Stimulated activated CD4-positive, alpha-beta T cell treated with anti-CD3 and anti-CD28 coated beads, Interleukin-15, amount 100 ng/mL, for 48 hours (primary cell): ENCODE measurements at places on chromosomes 6 and 20.

DNA sequence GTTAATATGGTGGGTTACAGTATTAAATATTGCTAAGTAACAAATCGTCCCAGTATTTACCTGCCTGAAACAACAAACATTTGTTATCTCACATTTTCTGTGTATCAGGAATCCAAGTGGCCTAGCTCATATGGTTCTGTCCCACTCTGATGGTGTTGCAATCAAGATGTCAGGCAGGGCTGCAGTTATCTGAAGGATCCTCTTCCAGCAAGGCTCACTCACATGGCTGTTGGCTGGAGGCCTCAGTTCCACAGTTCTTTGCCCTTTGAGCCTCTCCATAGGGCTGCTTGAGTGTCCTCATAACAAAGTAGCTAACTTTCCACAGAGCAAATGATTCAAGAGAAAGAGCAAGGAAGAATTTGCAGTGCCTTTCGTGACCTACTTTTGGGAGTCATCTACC lies 17.7 kb downstream of the RAB22A start:
- no peak for DNase-seq

DNA sequence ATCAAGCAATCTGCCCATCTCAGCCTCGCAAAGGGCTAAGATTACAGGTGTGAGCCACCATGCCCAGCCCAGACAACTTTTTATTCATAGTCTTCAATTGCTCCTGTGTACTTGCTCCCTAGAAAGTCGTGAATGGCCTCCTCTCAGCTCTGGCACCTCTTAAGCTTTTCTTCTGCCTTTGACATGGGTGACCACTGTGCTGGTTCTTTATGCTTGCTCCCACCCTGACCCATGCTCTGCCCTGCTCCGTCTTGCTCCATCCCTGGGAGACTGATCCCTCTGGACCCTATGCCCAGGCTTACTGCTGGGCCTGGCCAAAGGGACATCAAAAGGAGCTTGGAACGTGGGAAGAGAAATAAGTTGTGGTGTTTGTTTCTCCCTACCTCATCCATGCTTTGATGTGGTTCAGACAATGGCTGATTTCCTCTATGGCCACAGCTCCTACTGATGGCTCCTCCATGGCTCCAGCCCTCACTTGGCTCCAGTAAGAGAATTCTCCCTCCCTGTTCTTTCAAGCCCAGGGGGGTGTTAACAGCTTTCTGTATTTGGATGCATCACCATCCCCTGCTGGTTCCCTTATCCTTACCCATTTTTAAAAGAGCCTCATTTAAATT lies 7.7 kb upstream of the TREM2 start:
- DNase-seq: no peak

DNA sequence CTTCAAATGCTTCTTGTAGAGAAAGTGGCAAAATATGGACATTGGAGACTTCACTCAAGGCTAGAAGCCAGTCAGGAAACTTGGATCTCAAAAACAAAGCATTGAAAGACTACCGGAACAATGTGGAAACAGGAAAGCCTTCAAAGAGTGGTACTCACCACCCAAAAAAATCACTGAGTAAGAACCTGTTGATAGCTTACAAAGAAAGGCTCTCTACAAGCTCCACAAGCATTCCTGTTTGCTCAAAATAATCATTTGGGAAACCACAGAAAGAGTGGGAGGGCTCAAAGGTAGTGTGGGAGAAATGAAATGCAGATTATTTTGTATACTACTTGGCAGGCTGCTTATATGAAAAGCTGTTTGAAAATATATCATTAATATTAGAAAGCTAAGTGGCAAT lies 9.5 kb upstream of the DST start:
- DNase-seq: no peak

DNA sequence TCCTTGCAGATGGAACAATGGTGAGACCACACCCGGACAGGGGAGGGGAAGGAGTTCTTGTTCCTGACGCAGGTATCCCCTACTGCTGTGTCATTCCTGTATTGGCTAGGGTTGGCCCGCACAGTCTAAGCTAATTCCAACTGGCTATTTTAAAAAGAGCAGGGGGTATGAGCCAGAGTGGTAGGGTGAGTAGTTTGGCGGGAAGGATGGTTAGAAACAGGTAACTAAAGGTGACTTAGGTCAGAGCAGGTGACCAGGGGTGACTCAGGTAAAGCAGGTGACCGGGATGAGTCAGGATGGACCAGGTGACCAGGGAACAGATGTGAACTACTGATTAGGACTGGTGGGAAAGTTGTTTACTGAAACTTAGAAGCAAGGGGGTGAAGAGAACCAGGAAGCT lies 58.0 kb downstream of the ZNF292 start:
- DNase-seq: no peak

DNA sequence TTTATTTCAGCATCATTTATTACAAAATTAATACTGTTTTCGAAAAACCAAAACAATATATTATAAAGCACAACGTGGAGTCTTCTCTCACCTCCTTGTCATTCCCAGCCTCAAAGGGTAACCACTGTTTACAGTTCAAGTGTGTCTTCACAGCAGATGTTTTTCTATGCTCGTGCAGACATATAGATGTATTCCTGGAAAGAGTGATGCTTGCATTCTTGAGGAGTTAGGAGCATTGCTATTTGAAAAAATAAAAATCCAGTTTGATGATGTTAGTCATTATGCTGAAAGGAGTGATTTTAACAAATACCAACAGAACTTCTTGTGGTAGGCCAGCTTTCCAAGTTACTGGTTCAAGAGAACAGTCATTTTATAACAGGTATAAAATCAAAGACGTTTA lies 234.9 kb downstream of the BCKDHB start:
- DNase-seq: no peak

DNA sequence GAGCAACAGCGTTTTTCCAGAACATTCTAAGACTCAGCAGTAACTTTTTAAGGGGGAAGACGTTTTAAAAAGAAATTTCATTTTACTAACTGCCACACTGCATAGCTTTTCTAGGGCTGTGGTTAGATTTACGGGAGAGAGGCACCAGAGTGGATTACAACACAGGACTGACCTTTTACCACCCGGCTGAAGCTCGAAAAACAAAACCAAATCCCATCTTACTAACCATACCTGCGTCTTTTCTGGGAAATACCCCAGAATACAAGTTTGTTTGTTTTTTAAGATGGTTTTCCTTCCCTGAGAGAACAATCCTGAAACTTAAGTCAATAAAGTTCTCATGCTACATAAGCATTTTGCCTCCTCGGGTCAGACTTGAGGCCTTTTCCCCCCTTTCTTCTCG lies 209.3 kb upstream of the SOX4 start:
- DNase-seq: no peak
